ENCODE measurements at places on chromosomes 11 and 22.
A peak's percentile ranks its signal among the peaks of the same experiment; 100 is the strongest.

- DNase-seq: no peak
These were observed 8.8 kb upstream of the EMSY start for GRCh38 chr11:76436020-76436419.

- DNase-seq: no peak
These were observed 33.6 kb downstream of the NEU3 start for GRCh38 chr11:75022296-75022695.

DNA sequence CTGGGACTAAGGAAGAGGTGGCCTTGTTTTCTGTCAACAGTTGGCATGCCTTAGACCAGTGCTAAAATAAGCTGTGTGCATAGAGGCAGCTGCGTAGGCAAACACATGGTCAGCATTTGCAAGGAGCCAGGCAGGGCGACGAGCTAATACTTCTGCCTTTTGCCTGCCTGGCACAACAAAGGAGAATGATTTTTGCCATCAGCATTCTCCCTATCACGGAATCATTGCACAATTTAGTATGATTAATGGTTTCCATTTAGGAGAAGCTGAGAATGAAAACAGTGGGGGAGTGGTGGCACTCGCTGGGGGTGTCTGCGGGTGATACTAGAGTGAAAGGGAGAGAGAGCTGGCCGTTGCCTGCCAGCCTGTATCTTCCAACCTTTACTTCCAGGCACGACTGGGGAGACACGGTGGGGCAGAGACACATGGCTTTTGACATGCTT, 336.0 kb downstream of the CADM1 start:
- no peak for DNase-seq

DNA sequence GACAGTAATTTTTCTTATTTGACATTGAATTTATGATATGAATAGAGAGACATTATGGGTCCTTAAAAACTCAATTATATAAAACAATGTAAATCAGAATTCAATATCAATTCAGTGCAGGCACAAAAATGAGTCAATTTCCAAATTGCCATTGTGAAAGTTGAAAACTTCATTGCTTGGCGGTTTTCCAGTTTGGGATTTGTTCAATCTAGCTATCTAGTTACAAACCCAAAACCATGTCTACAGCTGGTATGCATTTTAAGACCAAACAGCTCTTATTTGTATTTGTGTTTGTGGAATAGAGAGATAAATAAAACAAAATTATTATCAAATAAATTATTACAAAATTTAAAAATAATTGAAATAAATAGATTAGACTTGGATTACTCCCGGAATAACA, 1206.6 kb upstream of the RAG2 start:
- no peak for DNase-seq

DNA sequence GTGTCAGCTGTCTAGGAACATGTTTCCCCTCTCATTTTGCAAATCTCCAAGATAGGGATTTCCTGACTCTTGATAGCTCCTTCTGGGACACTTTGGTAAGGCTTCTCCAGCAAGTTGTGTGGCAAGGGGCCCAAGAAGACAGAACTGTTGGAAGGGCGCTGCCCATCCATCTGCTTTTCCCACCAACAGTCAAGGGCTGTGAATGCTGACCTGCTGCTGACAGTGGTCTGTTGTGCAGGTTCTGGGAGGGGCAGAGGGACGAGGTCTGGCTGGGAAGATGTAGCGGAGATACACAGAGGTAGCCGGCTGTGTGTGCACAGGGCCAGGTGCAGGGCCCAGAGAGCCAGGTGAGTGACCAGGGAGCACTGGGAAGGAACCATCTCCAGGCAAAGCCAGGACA, 12.2 kb downstream of the BCR start:
- no peak for DNase-seq

- DNase-seq: peak; percentile 78
These were observed 31.9 kb downstream of the FBLN1 start for GRCh38 chr22:45534339-45535192.

DNA sequence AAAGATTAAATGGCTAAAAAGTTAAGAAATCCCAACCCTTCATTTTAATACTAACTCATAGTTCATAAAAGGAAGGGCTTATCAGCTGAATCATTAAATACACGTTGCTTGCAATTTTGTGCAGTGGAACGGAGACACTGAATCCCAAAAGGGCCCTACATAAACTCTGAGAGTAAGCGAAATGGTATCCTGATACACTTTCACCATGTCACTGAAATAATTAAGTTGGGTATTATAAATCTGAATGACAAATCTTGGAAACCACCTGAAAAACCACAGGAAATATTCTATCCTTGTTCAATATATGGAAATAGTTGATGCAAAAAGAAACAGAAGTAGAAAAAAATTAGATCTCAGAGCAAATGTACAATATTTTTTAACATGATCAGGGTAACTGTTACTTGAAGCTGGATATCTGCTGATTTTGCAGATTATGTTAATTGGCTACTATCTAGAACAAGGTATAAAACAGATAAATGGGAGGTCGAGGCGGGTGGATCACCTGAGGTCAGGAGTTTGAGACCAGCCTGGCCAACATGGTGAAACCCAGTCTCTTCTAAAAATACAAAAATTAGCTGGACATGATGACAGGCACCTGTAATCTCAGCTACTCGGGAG, 55.1 kb downstream of the MAML2 start:
- DNase-seq: no peak

GRCh38 chr11:56764976-56765375, 16.5 kb upstream of the OR9G4 start:
- no peak for DNase-seq

GRCh38 chr22:24285245-24285644, 14.6 kb downstream of the SPECC1L start:
- no peak for DNase-seq

DNA sequence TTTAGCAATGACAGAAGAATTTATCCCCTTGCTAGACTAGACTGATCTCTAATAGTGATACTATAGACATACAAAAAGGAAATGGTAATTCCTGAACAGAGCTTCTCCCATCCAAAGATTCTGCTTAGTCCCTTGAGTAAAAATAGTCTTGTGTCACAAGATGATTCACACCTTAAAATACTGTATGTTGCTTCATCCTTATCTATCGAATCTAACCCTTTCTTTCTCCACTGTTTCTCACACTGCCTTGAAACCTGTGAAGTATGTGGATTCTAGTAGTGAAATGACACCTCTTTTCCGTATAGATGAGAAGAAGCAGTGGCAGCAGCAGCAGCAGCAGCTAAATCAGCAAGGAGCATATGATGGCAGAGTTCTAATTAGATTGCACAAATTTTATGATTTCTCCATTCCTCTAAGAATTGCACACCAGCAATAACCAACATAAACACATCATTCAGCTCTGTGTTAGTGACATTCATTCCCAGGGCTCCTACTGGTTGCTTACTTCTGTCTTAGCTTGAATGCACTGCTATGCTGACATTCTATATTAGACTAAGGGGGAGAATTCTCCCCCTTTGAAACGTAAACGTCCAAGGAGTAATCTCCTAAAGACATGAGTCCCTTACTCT, 14.6 kb downstream of the KCNA4 start:
- DNase-seq: no peak

DNA sequence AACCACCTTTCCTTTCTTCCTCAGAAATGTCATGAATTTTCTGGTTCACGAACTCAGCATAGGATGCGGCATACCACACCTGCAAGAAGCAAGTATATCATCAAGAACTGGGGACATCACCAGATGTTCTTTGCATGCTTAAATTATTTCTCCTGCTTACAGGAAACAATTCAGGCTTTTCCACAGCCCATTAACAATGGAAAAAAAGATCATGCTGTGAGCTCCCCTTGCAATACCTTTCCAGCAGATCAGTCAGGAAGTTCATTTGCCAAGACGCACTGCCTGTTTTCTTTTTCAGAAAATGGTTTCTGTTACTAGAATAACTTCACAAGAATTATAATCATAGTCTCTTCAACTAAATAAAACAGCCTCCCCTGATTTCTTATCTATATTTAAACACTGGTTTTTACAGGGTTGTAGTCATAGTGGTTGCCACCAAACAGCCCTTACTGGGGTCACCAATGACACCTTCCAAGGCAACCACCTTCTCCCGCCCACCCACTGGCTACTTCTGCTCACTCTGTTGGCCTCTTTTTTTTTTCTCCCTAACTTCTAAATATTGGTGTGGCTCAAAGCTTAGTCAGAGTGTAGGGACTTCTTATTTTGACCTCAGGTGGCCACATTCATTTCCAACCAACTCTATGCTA, 42.3 kb upstream of the NFRKB start:
- DNase-seq: no peak

DNA sequence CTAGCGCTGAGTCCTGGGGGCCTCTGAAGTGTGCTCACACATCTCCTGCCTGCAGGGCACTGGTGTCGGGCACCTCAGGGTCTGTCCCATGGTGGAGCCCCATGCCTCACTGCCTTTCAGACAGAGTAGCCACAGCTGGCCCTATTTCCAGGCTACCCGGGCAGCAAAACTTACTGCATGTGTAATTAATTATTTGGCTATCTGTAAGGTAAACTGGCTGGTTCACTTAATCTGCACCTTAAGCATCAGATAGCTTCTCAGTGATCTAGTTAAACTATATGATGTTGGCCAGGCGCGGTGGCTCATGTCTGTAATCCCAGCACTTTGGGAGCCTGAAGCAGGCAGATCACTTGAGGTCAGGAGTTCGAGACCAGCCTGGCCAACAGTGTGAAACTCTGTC, 5.3 kb downstream of the PNPLA3 start:
- no peak for DNase-seq

- DNase-seq: no peak
These were observed 55.0 kb upstream of the EMID1 start for GRCh38 chr22:29150701-29151100.

- DNase-seq: peak; percentile 11
These were observed 1003.3 kb upstream of the CCDC90B start for GRCh38 chr11:84289381-84289906.

GRCh38 chr11:36008584-36008983, 64.7 kb downstream of the LDLRAD3 start:
- no peak for DNase-seq

GRCh38 chr11:130448416-130449309, at the start of gene ADAMTS15:
Gene ADAMTS15, plus strand, starts transcription at chr11:130448645. Its CDS starts 329 bp downstream, at chr11:130448974.
- DNase-seq: no peak

- DNase-seq: no peak
These were observed 11.0 kb downstream of the DDB2 start for GRCh38 chr11:47225552-47226400.

- DNase-seq: peak; percentile 63
These were observed 38.9 kb downstream of the OR10A6 start for GRCh38 chr11:7892059-7892699.

- DNase-seq: peak; percentile 61
These were observed 61.0 kb upstream of the PLET1 start for GRCh38 chr11:112321501-112322172.

DNA sequence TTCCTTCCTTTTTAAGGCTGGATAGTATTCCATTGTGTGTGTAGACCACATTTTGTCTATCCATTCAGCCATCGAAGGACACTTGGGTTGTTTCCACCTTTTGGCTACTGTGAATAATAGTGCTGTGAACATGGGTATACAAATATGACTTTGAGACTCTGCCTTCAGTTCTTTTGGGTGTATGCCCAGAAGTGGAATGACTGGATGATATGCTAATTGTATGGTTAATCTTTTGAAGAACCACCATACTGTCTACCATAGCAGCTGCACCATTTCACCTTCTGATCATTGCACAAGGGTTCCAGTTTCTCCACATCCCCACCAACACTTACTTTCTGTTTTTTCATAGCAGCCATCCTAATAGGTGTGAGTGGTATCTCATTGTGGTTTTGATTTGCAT, 30.3 kb downstream of the SGSM1 start:
- DNase-seq: no peak

DNA sequence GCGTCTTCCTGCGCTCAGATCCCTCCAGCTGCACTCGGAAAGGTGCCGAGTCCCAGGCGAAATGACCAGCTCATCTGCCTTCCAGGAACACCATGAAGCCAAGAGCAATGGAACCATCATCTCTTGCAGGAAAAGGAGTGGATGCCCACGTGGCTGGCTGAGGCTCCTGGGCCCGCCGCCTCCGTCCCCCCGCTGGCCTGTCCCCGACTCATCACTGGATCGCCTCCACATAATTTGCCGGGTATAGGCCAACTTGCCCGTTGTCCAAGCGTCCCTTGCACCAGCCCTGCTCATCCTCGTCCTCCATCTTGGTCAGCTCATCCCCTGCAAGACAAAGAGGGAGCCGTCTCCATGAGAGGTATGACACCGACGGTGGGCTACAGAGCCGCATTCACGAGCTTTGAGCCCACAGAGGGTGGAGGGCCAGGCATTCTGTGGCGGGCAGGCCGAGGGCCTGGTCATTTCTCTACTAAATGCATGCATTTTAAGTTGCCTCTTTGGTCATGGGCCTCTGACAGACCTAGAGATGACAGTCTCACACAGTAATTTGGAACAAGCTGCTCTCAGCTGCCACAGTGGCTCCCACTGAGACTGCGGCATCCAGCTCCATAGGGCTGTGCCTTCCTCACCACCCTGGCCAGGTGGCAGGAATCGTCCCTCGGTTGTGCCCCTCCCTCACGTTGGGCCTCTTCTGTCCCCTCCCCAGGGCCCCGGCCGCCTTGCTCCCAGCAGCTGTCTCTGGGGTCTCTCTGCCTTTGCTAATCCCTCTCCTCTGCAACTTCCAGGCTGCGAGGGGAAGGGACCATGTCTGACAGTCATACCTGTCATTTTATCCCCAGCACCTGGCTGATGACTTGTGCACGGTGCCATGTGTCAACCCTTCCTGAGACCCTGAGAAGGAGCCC, 14.3 kb upstream of the ARFGAP3 start:
- DNase-seq: no peak

DNA sequence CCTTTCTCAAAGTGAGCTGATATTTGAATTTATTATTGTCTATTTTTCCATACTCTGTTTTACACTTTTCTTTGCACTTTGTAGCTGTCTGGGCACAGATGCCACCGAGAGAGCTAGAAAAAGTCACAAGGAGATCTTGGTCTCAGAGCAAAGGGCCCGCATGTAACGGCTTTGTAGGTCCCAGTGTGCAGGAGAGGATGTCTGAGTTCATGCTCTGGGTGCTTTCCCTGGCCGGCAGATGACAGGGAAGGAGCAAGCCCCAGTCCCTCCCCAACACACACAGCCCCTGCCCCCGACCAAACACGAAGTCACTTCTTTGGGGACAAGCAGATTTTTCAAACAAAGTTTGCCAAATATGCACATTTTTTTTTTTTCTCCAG, 55.8 kb downstream of the SMIM38 start:
- DNase-seq: no peak

DNA sequence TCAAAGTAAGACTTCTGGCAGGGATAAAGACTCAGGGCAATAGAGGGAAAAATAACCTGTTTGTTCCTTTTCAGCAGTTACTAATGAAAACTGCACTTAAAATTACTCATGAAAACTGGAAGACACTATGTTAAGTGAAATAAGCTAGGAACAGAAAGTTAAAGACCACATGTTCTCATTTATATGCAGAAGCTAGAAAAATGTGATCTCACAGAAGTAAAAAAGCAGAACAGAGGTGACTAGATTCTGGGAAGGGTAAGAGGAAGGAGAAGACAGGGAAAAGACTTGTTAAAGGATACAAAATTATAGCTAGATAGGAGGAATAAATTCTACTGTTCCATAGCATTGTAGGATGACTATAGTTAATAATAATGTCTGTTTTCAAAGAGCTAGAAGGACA, 22.2 kb downstream of the HPS5 start:
- no peak for DNase-seq

DNA sequence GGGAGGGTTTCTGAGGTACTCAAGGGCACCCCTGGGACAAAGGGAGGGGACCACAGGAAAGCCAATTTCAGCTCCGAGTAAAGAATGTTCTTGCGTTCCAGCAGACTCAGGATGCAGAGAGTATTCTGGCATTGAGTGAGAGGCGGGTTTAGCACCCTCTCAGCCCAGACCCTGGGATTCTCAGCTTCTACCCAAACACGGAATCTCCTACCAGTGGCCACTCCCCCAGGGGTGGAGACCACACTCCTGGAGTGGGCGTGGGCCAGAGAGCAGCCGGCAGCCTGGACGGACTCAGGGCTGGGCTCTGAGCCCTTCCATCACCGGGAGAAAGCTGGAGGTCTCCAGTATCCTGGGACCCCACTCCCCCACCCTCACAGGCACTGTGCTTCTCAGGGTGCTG, 26.1 kb upstream of the TTLL12 start:
- no peak for DNase-seq

Measured in AG04450 (cell line).